NCI-H1930 (cell line): ENCODE measurements at places on chromosomes 5 and 9.

DNA sequence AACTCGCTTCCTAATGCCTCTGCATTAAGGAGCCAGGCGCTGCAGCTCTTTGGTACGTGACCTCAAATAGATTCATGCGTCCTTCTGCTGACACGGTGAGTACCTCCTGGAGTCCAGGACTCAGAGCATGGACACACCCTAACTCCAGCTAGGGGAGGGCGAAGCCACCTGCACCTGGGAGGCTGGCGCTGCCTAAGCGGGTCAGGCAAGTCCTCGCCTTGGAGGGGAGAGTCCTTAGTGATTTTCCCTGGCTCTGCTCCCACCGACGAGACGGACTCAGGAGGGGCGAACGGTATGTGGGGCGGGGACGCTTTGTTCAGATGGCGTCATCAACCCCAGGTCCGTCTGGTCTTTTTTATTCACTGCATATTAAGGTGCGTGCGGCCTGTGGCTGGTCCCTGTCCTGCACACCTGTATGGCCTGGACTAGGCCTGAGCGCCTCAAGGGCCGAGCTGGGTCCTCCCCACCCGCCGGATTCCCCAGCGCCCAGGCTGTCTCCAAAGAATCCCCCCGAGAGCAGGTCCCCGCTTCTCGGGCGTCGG lies 50.3 kb downstream of the NSUN2 start:
- no peak for DNase-seq

DNA sequence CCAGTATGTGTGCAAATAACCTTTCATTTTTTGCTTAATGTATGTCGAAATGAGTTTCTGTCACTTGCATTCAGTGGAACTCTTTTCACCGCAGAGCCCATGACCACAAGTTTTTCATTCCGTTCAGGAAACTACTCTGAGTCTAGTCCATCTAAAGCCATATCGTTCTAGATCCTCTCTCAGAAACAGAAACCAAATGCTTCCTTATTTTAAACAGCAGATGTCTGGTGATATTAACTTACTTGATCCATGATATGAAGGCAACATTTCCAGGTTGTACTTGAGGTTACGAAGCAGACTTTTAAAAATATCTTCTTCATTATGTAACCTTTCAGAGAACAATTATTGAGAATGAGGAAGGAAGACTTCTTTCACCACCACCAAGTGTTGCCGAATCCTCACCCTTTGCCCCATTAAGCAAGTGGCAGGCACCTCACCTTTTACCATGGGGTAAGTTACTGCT lies 72.4 kb upstream of the GNAQ start:
- DNase-seq = no peak

- DNase-seq = no peak
Observed at GRCh38 chr5:107558823-107559375, 111.8 kb downstream of the EFNA5 start.

DNA sequence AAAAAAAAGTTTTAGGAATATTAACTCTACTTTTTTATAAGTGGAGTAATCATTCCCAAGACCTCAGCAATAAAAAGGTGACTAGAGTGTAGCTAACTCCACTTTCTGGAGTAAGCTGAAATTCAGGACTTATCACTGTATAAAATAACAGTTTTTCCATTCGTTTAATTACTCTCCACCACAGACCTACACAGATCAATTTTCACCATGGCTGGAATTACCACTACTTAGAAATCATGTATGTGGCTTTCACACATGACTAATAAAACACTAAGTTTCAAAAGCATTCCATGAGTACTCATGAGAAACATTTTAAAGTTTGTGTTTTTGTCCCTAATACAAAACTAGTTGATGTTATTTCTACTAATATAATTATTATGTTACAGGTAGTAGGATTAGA lies 9.9 kb downstream of the PLPP1 start:
- no peak for DNase-seq

DNA sequence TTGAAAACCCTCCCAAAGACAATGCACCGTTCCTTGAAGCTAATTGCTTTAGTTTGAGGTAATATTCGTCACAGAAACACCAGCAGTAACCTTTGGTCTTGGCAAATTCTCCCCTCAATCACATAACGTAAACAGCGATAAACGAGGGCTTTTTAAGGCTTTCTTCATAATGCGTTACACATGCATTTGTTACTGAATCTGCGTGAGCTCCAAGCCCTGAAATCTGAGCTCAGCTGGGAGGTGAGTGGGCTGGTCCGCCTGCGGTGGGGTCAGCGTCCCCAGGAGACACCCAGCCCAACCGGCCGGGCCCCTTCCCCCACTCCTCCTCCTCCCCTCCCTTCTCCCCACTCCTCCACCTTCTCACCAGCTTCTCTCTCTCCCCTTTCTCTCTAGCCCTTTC lies 91.1 kb downstream of the BARX1 start:
- DNase-seq = no peak

DNA sequence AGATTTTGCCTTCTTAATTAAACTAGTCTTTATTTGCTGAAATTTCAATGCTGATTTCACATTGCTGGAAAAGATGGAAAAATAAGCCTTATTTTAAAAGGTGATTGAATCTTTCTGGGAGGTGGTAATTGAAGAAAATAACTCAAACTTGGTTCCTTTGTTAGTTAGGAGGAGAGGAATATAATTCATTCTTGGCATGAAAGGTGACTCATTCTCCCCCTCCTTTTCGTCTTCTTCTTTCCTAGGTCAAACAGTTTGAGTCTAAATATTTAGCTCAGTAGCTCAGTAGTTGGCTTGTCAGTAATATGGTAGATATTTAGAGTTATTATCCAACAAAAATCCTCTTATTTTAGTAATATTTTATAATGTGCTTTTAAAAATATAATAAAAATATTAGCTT lies 353.9 kb upstream of the MEF2C start:
- DNase-seq = no peak

DNA sequence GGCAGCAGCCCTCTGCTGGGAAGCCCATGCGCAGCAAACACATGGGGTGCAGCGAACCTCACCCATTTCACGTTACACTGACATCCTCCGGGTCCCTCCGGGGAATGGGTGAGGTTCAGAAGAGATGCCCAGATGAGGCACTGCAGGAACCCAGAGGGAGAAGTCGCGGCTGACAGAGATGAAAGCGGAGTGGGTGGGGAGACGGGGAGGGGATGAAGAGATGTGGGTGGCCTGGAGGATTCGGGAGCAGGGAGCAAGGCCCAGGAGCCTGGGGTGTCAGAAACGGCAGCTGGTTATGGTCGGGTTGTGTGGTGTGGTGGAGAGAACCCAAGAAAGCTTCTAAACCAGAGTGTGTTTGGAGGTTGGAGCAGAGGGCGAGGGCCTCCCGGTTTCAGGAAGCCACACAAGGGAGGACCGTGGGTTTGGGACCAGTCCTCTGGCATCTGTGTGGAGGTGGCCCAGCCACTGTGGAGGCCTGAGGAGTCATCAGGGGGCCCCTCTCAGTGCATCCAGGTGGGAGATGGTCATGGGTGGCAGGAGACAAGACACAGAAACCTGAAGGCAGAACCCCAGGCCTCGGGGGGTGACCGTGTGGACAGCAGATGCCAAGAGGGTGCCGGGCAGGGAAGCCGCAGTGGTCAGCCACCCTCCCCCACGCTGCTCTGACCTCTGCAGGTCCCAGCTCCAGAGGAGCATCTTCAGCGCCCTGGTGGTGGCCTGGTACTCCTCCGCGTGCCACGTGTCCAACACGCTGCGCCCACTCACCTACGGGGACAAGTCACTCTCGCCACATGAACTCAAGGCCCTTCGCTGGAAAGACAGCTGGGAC lies 8.6 kb downstream of the UCK1 start:
- no peak for DNase-seq

DNA sequence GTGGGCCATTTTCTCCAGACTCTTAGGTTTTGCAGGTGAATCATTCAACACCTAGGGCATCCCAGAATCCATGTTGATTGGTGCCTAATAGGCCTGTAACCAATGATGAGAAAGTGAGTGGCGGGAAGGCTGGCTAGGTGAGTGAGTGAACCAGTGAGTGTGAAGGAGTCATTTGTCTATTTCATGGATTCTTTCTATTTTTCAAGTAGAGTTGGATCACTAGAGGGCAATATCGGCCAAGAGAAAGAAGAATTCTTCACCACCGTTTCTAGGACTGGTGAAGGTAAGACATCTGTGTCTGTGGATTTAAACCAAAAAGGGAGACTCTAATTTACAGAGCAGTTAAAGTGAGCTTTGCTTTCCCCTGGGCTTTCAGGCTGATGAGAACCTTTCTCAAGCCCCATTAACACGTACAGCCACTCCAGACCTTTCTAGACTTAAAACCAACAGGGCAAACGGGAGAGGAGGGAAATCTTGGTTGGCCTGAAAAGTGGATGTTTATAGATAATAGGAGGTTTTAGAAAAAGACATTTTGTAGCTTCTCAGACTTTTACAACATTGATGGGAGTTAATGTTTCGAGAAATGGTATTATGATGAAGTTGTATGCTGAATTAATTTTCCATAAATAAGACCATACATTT lies 114.3 kb upstream of the IL12B start:
- peak; percentile 33 for DNase-seq

DNA sequence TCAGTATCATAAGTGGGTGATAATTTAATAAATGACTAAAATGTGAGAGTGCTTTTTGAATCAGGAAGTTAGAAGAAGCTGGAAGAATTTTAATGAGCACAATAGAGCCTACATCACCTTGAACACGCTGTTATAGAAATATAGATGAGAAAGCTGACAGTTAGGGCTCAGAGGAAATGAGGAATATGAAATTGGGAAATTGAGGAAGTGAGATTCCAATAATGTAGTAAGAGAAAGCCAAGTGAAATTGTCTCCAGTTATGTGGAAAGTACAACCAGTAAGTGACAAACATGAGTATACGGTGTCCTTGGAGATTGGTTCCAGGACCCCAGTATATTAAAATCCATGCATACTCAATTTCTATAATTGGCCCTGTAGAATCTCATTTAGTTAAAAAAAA lies 235.9 kb upstream of the FAM174A start:
- DNase-seq = no peak

GRCh38 chr9:136372561-136373299 lies 739 bp downstream of the CARD9 start:
- DNase-seq = no peak

GRCh38 chr9:114924327-114924726 lies 6.1 kb downstream of the TNFSF8 start:
- DNase-seq = no peak

GRCh38 chr9:111187376-111187775 lies 142.6 kb downstream of the OR2K2 start:
- no peak for DNase-seq

DNA sequence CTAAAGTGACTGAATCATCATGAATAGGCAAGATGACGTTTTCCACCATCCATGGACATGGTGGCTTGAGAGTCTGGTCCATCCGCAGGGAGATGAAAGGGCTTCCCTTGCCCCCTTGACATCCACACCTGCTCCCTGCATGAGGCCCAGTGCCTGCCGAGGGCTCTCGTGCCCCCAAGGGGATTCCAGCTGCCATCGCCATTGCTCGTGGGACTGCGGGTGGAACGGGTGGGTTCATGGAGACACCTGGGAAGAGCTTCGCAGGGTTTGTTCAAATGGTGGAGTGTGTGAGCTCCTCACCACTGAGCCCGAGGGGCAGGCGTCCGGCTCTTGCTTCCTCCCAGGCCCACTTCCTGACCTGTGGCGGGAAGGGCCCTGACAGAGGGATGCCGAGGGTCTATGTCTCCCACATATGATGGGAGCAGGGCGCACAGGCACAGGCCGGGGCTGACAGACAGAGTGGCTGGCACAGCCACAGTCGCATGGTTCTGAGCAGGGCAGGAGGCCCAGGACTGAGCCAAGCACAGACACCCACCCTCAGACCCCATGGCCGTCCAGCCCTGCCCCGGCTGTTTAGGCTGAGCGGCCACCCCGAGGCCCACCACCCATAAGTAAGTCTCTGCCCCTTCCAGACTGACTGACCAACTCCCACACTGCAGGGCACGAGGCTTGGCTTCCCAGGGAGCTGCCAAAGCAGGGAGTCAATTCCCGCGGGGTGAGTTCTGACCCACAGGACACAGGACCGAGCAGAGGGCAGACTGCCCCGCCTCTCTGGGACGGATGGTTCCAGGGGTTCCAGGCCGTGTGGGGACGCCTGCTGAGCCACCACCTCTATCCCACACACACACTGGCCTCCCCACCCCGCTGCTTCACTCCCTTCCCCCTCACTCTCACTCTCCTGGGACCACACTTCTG lies 70.0 kb upstream of the PPP1R26 start:
- DNase-seq = no peak

DNA sequence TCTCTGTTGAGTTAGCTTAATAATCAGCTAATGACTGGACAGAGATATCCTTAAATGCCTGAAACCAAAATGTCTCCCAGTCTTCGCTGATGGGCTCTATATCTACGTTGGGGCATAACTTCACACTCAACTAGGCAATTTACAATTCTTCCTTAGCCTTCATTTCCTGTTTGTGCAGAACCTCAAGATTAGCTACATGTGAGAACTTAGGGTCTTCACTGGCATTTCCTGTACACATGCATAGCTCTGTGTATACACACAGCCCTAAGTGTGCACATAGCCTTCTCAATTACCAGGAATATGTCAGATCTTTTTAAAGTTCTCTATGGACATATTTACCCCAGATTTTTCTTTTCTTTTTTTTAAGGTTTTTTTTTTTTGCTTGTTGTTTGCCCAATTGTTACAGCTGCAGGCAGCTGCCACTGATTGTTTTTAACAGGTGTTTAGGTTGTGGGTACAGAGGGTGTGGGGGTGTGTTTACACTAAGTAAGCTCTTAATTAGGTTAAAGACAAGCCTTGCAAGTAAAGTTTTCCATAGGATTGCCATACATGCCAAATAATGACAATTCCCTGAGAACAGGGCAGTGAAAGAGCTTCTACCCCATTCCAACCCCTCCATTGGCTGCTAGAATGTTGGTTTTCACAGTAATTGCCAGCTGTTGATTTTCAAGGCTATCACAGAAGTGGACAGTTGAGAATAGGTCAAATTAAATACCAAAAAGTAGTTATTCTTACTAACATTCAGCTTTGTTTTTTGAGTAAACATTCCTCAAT lies 441.0 kb downstream of the TLE4 start:
- no peak for DNase-seq

DNA sequence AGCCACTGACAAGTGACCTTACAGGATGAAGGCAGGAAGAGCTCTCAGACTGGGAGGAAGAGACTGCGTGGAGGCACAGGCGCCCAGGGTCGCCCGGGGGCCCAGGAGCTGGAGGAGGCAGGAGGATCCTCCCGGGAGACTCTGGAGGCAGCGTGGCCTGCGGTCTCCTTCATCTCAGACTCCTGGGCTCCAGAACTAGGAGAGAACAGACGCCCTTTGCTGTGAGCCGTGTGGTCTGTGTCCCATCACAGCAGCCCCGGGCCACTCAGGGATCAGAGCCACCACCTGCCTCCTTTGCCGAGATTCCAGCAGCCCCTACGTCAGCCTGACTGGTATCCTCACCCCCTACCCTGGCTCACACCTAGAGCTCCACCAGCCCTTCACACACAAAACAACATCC lies 45.2 kb downstream of the SLC12A7 start:
- DNase-seq = no peak

GRCh38 chr9:38445154-38446043 lies 21.1 kb upstream of the IGFBPL1 start:
- no peak for DNase-seq

GRCh38 chr9:108842610-108843295 lies 13.0 kb downstream of the ACTL7B start:
- no peak for DNase-seq

GRCh38 chr5:31377274-31377946 lies 154.5 kb downstream of the DROSHA start:
- no peak for DNase-seq

GRCh38 chr9:69946800-69947437 lies 96.7 kb upstream of the MAMDC2 start:
- no peak for DNase-seq
